IMR-90 (cell line): ENCODE measurements at places on chromosomes 7 and 10. TPM values are rescaled to one million over a fixed set of nuclear protein-coding genes. Genes with fewer than 3 reads are reported as not detected.

The AKR1C1 gene
- polyA plus RNA-seq: 3.8 and 5.4 TPM in 2 replicates

DNA sequence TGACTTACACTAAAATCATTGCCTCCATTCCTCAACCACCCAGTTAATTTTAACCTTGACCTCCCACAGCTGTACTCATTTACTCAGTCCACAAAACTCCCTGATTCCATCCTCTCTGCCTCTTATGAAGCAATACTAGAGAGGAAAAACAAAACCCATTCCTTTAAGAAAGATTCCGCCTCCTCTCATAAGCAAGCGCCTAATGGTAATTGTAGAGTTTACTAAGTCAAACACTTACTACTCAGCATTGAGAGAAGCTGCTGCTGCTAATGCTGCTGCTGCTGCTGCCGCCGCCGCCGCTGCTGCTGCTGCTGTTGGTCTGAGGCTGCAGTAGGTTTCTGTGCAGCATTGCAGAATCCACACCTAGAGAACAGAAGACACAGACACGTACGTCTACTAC lies 2.1 kb upstream of the ADD3 start:
- DNase-seq: peak; percentile 88
- peak overlapping the region; percentile 82 for H3K4me3 ChIP-seq
- H3K36me3 ChIP-seq: no peaks in the 10 kb centered on the region
- no peaks in the 10 kb centered on the region for H3K27me3 ChIP-seq

DNA sequence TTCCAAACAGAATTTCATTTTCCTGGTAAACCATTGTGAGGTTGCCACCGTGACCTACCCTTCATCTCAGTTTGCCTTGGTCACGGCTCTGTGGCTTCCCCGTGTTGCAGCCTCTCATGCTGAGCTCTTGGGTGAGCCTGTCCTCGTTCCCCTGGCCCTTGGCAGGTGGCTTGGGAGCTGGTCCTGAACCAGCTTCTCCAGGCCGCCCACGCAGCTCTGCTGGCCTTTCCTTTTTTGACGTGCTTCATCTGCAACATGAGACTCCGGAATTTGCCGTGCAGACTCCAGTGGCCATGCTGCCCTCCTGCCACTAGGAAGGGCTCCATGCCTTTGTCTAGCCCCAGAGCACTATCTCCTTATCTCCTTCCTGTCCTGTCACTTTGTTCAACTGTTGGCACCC lies 93.0 kb upstream of the NPS start:
- H3K36me3 ChIP-seq: peaks cover 16% of the 10 kb centered on the region; the same call in 1 of the 2 replicates
- H3K4me3 ChIP-seq: no peak overlapping the region
- no peak overlapping the region for H3K27ac ChIP-seq
- H3K27me3 ChIP-seq: no peaks in the 10 kb centered on the region
- no peaks in the 10 kb centered on the region for H3K4me1 ChIP-seq
- DNase-seq: no peak

The ADRB1 gene
- polyA plus RNA-seq: not detected in 2 replicates

The AEBP1 gene
- polyA plus RNA-seq: 5.5 and 5.7 TPM in 2 replicates

- H3K27ac ChIP-seq: no peak overlapping the region
- no peaks in the 10 kb centered on the region for H3K36me3 ChIP-seq
- no peak for DNase-seq
- no peak overlapping the region for H3K4me3 ChIP-seq
- no peaks in the 10 kb centered on the region for H3K4me1 ChIP-seq
- H3K27me3 ChIP-seq: no peaks in the 10 kb centered on the region
Observed at GRCh38 chr7:19465861-19466260, 243.0 kb downstream of the POLR1F start.

- H3K27ac ChIP-seq: no peak overlapping the region
- no peaks in the 10 kb centered on the region for H3K36me3 ChIP-seq
- DNase-seq: peak; percentile 37
- peaks cover 4% of the 10 kb centered on the region; the same call in 1 of the 2 replicates for H3K4me1 ChIP-seq
- H3K4me3 ChIP-seq: no peak overlapping the region
- no peaks in the 10 kb centered on the region for H3K27me3 ChIP-seq
Observed at GRCh38 chr7:21616796-21617436, 74.1 kb downstream of the DNAH11 start.

DNA sequence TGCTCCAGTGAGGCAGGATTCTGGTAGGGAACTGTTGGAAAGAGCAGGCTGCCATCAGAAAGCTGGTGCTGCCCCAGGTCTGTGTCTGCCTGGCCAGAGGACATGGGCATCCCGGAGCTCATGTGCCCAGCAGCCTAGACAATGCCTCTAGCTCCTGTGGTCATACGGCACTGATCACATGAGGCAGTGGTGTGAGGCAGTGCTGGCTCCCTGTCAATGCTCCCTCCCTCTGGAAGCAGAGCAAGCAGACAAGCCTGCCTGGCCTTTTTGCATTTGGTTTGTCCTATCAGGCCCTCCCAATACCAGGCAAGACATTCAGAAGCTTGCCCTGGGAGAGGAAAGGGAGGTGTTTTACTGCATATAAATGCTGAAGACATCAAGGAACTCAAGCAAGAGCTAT lies 19.5 kb upstream of the MMP21 start:
- H3K36me3 ChIP-seq: peaks cover 34% of the 10 kb centered on the region
- DNase-seq: no peak
- no peak overlapping the region for H3K27ac ChIP-seq
- H3K4me1 ChIP-seq: no peaks in the 10 kb centered on the region
- no peaks in the 10 kb centered on the region for H3K27me3 ChIP-seq

DNA sequence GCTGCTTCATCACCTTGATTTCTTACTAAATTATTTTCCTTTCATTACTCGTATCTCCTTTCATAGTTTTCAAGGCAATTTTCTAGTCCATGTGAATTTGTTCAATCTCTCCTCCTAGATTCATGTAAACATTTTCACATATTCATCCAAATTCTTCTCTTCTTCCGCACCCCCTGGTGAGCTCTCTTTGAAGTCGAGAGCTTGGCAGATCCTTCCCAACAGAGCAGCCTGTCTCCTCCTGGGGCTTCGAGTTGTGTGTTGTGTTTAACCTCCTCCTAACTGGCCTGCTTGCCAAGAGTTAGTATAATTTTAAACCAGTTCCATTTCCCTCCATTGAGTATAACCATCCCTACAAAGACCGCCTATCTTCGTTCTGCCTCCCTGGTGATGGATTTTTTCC lies 272.4 kb upstream of the CELF2 start:
- no peaks in the 10 kb centered on the region for H3K4me1 ChIP-seq
- H3K4me3 ChIP-seq: no peak overlapping the region
- no peaks in the 10 kb centered on the region for H3K36me3 ChIP-seq
- H3K27me3 ChIP-seq: no peaks in the 10 kb centered on the region

DNA sequence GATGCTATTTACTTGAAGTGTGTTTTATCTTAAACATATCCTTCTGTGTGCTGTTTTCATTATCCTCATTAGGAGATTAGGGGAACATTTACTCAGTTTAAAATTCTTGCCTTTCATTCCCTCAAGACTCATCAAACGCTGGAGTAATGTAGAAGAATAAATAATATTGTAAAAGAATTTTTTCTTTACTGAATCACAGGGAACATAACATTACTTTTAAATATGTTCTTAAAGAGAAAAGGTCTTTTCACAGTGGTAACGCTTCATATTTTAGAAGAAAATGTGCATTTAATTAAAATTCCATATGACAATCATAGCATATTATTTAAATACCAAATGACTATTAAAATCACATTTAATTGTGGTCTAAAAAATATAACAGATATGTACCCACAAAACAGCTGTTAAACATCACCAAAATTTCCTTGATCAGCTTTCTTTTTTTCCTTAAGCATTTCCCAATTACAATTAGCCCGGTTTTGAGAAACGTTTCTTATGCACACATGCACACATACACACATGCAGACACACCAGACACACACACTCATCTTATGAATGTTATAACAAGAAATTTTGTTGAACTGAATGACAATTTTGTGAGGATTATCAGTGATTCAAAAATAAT lies 102.0 kb upstream of the GLI3 start:
- no peak for DNase-seq
- peaks cover 2% of the 10 kb centered on the region for H3K27me3 ChIP-seq
- no peaks in the 10 kb centered on the region; the same call in none of the 2 replicates for H3K4me1 ChIP-seq
- no peak overlapping the region for H3K4me3 ChIP-seq
- H3K36me3 ChIP-seq: no peaks in the 10 kb centered on the region
- no peak overlapping the region for H3K27ac ChIP-seq

- no peak overlapping the region for H3K27ac ChIP-seq
- H3K4me1 ChIP-seq: no peaks in the 10 kb centered on the region
- no peaks in the 10 kb centered on the region; the same call in 1 of the 2 replicates for H3K27me3 ChIP-seq
- no peak overlapping the region for H3K4me3 ChIP-seq
- no peak for DNase-seq
Observed at GRCh38 chr10:42988069-42988468, 88.8 kb upstream of the RET start.

DNA sequence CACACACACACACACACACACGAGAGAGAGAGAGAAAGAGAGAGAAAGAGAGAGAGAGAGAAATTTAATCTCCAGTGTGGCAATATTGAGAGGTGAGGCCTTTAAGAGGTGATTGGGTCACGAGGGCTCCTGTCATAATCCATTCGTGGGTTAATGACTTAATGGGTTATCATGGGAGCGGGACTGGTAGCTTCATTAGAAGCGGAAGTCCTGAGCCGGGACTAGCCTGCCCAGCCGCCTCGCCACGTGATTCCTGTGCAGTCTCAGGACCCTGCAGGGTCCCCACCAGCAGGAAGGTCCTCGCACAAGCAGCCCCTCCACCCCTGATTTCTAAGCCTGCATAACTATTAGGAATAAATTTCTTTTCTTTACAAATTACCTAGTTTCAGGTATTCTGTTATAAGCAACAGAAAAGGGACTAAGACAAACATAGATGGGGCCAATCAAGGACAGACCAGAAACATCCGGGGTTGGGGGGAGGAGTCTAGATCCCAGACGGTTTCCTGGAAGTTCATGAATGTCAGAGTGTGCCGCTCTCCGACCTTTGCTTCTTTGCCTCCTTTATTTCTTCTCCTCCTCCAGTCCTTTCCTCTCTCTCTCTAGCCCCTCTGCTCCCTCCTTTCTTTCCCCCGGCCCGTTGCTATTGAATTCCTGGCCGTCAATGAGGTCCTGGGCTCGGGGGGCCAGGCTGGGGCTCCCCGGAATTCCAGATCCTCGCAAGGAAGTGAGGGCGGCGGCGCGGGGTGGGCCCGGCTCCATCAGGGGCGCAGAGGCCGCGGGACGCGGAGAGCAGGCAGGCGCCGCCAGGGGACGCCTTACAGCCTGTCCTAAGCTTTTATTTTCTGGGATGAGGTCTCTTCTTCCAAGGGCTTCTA lies 146.8 kb downstream of the CYP26A1 start:
- H3K27me3 ChIP-seq: peaks cover 27% of the 10 kb centered on the region
- no peaks in the 10 kb centered on the region for H3K36me3 ChIP-seq
- H3K4me1 ChIP-seq: no peaks in the 10 kb centered on the region
- H3K4me3 ChIP-seq: no peak overlapping the region

The LBX1 gene
- not detected in 2 replicates for polyA plus RNA-seq

The MTURN gene
- polyA plus RNA-seq: 2.4 and 2.8 TPM in 2 replicates

DNA sequence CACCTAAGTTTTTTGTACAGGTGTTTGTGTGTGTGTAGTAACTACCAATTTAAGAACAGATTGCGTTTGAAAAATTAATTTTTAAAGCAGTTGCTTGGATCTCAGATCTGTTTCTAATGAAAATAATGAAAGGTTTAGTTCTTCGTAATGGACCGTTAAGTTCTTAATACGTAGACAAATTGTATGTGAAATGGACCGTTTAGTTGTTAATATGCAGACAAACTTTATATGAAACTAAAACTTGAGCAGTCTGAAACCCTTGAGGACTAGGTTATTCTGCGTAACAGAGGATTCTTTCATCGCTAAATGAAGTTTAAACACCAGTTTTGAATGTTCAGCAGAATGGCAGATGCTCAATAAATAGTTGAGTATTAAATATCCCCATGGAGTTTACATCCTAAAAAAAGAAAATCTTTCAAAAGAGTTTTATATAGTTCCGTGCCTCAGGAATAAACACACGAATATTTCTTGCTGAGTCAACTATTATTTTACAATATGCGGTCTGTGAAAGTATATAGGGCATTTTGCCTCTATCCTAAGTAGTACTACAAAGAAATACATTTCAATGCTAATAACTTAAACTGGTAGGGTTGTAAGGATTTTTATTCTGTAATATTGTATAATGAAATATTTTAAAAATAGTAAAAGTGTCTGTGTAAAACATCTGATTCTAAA lies 1.2 kb downstream of the DBF4 start:
- no peaks in the 10 kb centered on the region for H3K27me3 ChIP-seq
- H3K27ac ChIP-seq: no peak overlapping the region
- H3K4me3 ChIP-seq: peak overlapping the region; percentile 61
- no peaks in the 10 kb centered on the region for H3K36me3 ChIP-seq
- H3K4me1 ChIP-seq: no peaks in the 10 kb centered on the region

The COL28A1 gene
- 0.05 and 0.16 TPM in 2 replicates for polyA plus RNA-seq

DNA sequence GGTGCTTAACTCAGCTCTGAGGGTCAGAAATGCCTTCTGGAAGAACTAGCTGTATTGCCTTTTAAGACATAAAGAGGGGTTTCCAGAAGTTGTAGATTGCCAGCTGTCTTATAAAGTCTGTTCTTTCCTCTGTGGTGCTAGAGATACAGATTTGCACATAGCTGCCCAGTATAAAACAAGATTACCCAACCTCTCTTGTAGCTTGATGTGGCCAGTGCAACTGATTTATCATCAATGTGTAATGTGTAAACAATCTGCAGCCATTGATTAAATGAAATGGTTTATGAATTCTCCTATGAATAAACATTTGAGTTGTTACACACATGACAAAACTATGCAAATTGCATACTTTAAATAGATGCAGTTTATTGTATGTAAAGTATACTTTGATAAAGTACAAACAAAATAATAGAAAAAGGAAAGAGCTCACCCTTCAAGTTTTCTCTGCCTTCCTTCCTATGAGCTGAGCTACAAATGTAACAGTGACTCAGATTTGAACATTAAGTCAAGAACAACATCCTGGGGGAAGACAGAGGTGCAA lies 195.2 kb downstream of the TMEM26 start:
- H3K27ac ChIP-seq: peak overlapping the region; percentile 50; the same call in 1 of the 2 replicates
- no peaks in the 10 kb centered on the region for H3K27me3 ChIP-seq
- DNase-seq: peak; percentile 58
- no peak overlapping the region for H3K4me3 ChIP-seq
- H3K36me3 ChIP-seq: no peaks in the 10 kb centered on the region

GRCh38 chr10:73946253-73947145 lies 35.6 kb downstream of the PLAU start:
- no peak overlapping the region for H3K27ac ChIP-seq
- peaks cover 6% of the 10 kb centered on the region for H3K4me1 ChIP-seq
- no peaks in the 10 kb centered on the region for H3K27me3 ChIP-seq
- no peak overlapping the region for H3K4me3 ChIP-seq

The CUBN gene
- 0.10 and 0.19 TPM in 2 replicates for polyA plus RNA-seq

GRCh38 chr10:5735119-5735518 lies 50.5 kb downstream of the TASOR2 start:
- no peaks in the 10 kb centered on the region for H3K27me3 ChIP-seq
- no peak overlapping the region for H3K27ac ChIP-seq
- no peak overlapping the region for H3K4me3 ChIP-seq
- no peaks in the 10 kb centered on the region for H3K4me1 ChIP-seq
- peaks cover 18% of the 10 kb centered on the region for H3K36me3 ChIP-seq

The ATP5F1C gene
- 357 and 382 TPM in 2 replicates for polyA plus RNA-seq

GRCh38 chr10:63268149-63268797 lies 135.1 kb downstream of the NRBF2 start:
- H3K4me1 ChIP-seq: peaks cover 2% of the 10 kb centered on the region; the same call in 1 of the 2 replicates
- no peaks in the 10 kb centered on the region for H3K27me3 ChIP-seq
- peak overlapping the region; percentile 87 for H3K27ac ChIP-seq
- DNase-seq: peak; percentile 26
